ENCODE measurements at places on chromosomes 16 and 17.

- no peak for DNase-seq
Measured at GRCh38 chr17:44557651-44558285, 484 bp downstream of the FZD2 start.

DNA sequence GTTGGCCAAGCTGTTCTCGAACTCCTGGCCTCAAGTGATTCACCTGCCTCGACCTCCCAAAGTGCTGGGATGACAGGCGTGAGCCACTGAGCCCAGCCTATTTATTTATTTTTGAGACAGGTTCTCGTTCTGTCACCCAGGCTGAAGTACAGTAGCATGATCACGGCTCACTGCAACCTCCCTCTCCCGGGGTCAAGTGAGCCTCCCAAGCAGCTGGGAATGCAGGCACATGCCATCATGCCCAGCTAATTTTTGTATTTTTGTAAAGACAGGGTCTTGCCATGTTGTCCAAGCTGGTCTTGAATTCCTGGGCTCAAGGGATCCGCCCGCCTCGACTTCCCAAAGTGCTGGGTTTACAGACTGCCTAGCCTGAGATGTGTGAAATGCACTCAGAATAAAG lies 10.2 kb upstream of the SEC14L1 start:
- DNase-seq = no peak

- DNase-seq = no peak
Measured at GRCh38 chr17:57750109-57750871, 5.2 kb upstream of the CCDC182 start.

DNA sequence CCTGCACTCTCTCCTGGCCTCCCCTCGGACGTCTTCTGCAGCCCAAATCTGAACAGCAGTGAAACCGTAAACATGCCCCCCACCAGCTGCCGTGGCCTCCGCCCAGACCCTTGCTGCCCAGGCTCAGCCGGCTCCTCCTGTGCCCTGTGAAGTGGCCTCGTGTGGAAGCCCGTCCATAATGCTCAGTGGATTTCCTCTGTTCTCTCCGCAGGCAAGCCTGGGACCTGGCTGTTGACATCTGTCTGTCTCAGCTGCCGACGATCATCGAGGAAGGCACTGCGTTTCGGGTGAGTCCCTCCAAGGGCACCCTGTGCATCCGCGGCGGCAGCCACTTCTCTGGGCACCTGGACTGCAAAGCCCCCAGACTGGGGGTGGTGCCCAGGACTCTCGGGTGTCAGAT lies 153.9 kb upstream of the CHMP6 start:
- DNase-seq = no peak

- DNase-seq = no peak
Measured at GRCh38 chr16:67594956-67595355, 32.6 kb downstream of the CTCF start.

- no peak for DNase-seq
Measured at GRCh38 chr16:23726710-23727109, 13.7 kb upstream of the ERN2 start.

- DNase-seq = no peak
Measured at GRCh38 chr16:17446661-17447060, 24.1 kb downstream of the XYLT1 start.

DNA sequence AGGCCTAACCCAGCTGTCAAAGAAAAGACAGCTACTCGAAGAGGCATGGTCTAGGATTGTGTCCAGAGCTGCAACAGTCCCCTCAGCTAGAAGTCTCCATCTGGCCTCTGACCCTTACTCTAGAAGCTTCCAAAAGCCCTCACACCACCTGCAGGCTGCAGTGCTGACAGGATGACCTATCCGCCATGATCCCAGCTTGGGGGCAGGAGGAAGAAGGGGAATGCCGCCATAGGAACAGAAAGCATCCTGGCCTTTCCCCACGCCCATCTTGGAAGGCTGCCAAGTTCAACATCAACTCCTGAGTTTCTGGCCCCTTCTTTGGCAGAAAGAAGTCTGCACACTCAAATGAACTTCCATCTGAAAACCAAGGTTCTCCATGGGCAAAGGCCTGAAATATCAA lies 3.1 kb upstream of the KRT36 start:
- no peak for DNase-seq

GRCh38 chr17:76973040-76973439 lies 104.8 kb downstream of the MGAT5B start:
- no peak for DNase-seq
